Activated CD4-positive, alpha-beta T cell treated with anti-CD3 and anti-CD28 coated beads, Interleukin-2, Interleukin-4, amounts not matched to agents 100 ng/mL and 50 ng/mL, durations not matched to agents 16 hours and 8 hours (primary cell): ENCODE measurements at places on chromosomes 16 and 17.

GRCh38 chr16:229731-230281 is 557 bp upstream of the LUC7L start:
- no peak for DNase-seq

DNA sequence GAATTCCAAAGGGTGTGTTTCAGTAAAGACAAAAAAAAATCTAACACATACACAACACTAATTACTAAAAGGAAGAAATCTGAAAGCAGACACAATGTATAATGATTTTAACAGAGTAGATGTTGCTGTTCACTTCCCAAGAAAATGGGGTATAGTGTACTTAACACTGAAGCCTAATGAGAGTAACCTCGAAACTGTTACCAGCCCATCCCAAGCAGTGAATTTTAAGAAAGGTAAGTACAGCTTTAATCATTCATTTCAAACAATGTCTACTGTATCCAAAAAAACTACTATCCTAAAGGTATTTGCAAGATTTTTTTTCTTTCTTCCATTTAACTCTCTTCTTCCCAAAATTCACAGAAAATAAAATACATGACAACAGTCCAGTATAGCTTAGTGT is 8.3 kb downstream of the GRB2 start:
- no peak for DNase-seq

DNA sequence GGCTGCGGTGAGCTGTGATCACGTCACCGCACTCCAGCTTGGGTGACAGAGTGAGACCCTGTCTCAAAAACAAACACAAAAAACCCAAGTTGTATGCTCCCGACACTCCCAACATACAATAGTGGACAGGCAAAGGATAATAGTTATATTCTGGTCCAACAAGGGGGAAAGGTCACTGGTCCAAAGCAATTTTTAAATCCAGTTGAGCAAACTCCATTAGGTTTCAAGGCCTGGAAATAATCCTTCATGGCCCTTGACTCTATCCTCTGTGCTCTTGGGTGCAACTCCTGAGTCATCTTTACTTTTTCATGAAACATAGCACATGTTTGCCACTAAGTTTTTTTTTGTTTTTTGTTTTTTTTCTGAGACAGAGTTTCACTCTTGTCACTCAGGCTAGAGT is 50.3 kb upstream of the PHOSPHO1 start:
- no peak for DNase-seq

- DNase-seq = no peak
Observed at GRCh38 chr17:74687886-74688285, 24.8 kb downstream of the CD300LF start.

DNA sequence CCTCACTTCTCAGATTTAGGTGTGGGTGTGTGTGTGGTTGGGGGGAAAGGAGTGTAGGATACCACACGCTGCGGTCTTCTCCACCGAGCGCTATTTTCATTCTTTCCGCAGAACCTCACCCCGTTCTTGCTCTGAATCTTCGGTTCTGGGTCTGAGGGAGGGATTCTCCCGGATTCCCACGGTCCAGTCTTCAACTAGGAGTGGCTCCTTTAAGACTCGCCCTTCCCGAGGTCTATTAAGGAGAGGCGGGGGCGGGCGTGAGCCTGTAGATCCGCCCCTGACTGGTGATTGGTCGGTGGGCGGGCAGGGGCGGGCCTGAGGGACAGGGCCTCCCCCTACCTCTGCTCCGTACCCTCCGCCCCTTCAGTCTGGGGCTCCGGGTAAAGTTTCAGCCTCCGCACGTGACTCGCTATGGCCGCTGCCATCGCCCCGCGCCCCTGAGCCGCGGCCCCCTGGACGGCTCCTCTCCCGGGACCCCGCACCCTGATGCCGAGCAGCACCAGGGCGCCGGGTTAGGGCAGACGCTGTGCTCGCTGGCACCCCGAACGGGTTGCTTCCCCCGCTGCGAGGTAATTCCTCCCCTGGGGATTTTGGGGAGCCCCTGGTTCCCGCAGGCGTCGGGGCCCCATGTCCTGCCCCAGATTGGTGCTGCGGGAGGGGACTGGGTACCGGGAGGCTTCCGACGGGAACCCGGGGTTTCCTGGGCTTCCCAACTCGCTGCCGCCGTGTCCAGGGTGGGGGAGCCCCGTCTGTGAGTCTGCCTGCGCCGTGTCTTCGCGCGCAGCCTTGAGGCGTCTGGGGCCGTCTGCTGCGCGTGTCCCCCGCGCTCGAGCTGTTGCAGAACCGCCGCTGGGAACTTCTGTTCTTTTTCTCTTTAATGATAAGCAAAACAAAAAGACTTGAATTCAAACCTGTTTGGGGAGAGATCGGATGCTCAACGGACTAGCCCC is 9.2 kb downstream of the RARA start:
- DNase-seq = peak; percentile 93

DNA sequence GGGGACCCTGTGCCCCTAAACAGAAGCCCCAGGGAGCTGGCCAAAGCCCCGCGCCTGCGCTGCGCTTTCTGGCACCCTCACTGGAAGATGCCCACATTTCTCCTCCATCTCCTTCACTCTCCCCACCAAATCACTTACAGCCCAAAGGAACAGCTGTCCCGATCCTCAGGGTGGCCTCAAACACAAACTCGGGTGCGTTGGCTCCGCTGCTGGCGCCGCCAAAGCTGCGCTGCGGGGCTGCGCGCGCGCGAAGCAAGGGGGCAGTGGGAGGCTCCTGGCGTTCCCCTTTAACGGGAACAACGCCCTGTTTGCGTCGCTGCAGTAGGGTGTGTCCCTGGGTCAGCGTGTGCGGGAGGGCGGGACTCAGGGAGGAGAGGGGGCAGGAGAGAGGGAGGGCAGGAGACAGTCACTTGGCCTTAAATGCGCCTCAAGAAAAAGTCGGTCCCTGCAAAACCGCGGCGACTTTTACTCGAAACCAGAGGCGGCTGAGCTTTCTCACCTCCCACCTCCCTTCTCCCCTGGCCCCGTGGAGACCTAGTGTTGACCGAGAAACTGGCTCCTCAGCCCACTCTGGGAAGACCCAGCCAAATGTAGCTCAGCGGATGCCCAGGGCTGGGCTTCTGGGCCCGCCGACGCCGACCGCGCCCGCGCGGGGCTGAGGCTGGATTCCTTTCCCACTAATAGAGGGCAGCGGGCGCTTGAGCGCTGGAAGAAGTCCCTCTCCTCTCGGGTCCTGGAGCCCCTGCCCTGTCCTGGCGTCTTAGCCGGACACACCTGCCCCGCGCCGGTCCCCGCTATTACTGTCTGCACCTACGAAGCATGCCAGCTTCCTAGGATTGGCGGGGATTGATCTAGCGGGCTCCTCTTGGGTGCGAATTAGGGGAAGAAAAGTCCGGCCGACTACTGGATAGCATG is 2.6 kb downstream of the PMP22 start:
- no peak for DNase-seq

- DNase-seq = no peak
Observed at GRCh38 chr16:30006659-30007377, 4.0 kb downstream of the DOC2A start.

- no peak for DNase-seq
Observed at GRCh38 chr17:7712111-7712771, 5.3 kb upstream of the DNAH2 start.

- no peak for DNase-seq
Observed at GRCh38 chr16:61323456-61323855, 712.8 kb downstream of the CDH8 start.

- no peak for DNase-seq
Observed at GRCh38 chr17:7340179-7340578, 3.9 kb downstream of the ACAP1 start.

DNA sequence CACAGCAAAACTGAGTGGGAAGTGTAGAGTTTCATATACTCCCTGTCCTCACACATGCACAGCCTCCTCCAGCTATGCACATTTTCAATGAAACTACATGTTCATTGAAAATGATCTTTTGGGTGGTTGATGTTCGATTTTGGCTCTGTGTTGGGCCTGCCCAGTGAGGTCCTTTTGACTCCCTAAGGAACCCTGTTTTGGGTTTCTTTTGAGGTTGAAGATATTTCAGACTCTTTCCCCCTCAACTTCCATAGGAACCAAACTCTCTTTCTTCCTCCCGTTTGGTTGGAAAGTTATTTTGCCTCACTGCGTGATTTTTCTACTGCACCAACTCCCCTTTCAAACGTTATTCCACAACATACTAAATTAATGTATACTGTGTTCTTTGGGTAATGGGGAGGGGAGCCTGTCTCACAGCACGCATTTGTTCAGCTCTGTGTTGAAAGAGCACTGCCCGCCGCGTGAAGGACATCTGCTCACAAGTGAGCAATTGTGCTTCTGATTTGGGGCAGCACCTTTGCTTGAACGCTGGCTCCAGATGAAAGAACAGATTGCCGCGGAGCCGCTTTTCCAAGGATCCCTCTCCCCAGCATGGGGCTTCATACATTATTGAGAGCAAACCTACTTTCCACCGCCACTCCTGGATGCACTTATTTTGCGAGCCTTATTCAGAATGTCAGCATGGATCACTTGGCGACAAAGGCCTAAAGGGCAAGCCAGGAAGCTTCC is 385.9 kb downstream of the WWOX start:
- DNase-seq = no peak

DNA sequence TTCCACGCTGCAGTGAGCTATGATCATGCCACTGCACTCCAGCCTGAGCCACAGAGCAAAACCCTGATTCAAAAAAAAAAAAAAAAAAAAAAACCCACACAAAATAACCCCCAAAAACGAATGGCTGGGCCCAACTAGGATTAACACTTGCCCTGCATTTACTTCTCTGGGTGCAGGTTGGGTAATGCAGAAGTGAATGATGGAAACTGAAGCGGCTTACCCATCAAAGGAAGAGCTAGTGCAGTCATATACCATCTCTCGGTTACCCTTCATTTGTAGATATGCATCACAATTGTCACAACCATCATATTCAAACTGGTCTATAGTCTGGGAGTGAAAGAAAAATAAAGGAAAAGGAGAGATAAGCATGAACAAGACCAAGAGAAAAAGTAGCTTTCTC is 819 bp downstream of the SUPT4H1 start:
- DNase-seq = peak; percentile 29

GRCh38 chr17:28963841-28964240 is 12.5 kb upstream of the PHF12 start:
- no peak for DNase-seq
